ENCODE measurements at places on chromosomes 3 and 15.

DNA sequence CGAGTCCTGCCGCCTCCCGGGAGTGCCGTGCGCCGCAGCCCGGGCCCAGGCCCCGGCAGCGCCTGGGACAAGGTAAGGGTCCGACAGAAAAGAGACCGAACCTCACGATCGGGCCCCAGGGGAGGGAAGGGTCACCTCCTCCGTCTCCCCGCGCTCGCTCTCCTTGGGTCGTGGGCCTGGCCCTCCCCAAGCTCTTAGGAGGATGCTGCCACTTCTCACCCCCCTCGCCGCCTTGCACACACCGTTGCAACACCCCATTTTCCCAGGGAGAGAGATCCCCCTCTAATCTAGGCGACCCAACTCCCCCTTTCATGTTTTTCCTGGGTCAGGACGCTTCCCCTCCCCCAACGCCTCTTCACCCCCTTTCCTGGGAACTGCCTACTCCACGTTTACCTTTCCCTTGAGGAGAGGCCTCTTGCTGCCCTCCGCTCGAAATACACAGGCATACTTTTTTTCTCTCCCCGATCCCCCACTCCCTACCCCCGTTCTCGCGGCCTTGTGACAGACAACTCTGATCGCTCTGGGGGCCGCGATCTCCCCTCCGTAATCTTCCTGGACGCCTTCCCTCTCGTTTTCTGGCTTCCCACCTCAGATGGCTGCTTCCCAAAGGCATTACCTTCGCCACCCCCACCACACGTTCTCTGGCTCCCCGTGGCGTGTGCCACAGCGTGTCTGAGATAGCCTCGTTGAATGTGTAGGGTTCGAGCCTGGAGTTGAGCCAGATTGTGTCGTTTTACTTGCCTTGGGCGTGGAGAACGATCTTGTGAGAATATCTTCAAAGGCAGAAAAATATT lies 688 bp downstream of the SETD5 start:
- no peak for DNase-seq

DNA sequence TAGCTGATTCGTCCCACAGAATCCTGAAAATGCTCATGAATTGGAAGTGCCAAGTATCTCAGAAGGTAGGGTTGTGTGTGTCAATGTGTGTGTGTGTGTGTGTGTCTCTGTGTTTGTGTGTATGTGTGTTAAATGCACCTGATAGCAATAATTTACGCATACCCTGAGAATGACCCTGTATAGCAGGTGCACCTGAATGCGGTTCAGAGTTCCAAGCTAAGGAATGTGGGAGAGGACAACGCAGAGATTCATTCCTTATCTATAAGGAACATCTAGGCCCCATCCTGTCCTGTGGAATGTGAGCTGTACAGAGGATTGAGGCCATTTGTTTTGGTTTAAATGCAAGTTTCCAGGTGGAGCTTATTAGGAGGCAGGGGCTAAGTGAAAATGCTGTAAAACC lies 49.1 kb upstream of the NEDD4 start:
- no peak for DNase-seq

GRCh38 chr3:152159328-152159727 lies 109.4 kb upstream of the MBNL1 start:
- DNase-seq = peak; percentile 65

- DNase-seq = no peak
Observed at GRCh38 chr15:78599189-78599588, 21.6 kb downstream of the CHRNA3 start.

All from non-pigmented ciliary epithelial cell (primary cell).